Natural killer cell (primary cell): ENCODE measurements at places on chromosomes 11 and 22.

- DNase-seq, result no peak
These were observed 4.9 kb downstream of the DAGLA start for GRCh38 chr11:61684870-61685616.

- DNase-seq, result no peak
These were observed 96.2 kb downstream of the RASSF10 start for GRCh38 chr11:13105237-13105844.

DNA sequence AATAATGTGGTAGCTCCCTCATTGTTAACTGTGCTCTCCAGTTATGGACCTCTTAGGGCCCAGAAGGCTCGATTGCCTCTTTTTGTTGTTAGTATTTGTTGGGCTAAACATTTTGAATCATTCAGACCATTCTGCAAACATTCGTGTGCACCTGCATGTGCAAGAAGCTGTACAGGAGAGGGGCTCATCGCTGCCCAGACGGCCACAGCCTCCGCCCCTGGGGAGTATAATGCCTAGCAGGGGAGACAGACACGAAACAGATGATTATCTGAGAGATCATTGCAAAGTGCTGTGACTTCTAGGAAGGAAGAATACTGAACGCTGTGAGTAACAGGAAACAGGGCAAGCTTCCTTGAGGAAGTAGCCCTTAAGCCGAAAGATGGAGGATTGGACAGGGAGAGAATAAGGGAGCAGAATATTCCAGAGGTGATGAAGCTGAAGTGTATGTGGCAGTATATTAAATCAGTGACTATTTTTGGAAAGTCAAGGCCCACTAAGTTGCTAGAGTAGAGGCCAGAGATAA is 123.3 kb upstream of the RASSF10 start:
- DNase-seq, result no peak

DNA sequence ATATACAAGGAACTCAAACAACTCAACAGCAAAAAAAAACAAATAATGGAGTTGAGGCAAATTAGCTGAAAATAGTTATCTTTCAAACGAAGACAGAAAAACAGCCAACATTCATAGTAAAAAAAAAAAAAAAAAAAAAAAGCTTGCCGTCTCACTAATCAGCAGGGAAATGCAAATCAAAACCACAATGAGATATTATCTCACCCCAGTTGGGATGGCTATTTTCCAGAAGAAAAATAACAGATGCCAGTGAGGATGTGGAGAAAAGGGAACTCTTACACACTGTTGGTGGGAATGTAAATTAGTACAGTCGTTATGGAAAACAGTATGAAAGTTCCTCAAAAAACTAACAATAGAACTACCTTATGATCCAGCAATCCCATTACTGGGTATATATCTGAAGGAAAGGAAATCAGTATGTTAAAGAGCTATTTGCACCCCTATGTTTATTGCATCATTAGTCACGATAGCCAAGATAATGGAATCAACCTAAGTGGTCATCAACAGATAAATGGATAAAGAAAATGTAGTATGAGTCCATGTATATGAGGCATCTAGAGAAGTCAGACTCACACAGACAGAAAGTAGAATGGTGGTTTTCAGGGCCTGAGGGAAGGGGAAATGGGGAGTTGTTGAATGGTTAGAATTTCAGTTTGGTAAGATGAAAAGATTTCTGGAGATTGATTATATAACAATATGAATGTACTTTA is 56.0 kb downstream of the USP35 start:
- no peak for DNase-seq

DNA sequence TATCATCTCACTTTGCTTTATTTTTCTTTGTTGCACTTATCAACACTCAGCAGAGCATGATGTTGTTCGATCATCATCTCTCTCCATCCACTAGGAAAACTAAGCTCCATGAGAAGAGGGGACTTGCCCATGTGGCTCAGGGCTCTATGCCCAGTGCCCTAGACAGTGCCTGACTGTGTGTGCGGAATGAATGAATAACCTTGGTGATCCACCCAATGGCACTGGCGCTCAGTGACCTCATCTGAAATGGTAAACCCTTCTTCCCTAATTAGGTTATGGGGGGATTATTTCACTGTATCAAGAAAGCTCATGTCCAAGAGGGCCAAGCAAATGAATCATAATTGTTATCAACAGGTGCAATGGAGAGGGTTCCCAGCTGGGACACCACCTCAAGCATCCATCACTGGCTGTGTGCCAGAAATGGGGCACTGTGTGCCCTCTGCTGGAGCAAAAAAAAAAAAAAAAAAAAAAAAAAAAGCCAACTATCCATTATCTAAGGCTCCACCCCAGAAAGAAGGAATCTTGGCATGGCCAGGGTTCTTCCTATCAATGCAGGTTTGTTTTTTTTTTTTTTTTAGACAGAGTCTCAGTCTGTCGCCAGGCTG is 172.6 kb downstream of the LARGE1 start:
- no peak for DNase-seq

DNA sequence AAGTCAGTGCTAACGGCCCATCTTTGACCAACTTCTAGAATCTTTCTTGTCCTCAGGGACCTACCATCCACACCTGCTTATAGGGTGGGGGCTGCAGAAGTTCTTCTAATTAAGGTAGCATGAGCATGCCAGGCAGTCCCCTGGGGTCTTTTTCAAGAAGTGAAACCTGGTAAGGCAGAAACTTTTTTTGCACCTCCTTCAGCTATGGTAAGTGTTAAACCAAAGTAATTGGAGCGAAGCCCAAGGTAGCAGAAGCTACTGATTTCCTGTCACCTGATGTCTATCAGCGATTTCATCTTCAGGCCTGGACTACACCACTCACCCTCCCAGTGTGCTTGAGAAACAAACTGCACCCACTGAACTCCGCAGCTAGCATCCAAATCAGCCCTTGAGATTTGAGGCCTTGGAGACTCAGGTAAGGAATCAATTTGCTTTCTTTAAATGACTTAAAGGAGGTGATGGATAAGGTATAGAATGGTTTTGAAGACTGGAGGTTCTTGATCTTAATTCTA is at the start of gene MS4A1:
TSS of gene MS4A1 (plus strand) at position 317 of the 512 bp plus-strand sequence. CDS start 6,528 bp downstream, outside the sequence.
- no peak for DNase-seq

DNA sequence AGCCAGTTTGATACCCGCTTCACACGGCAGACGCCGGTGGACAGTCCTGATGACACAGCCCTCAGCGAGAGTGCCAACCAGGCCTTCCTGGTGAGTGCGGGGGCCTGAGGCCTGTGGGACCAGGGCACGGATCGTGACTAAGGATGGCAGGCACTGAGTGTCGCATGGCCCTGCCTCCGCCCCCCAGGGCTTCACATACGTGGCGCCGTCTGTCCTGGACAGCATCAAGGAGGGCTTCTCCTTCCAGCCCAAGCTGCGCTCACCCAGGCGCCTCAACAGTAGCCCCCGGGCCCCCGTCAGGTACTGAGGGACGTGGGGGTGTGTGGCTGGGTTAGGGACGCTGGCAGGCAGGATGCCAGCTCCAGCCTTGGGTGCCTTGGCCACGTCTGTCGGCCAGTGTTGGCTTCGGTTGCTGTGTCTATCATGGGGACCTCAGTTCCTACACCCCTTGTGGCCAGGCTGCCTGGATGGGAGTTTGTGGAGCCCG is 3.0 kb downstream of the PTPRCAP start:
- no peak for DNase-seq

DNA sequence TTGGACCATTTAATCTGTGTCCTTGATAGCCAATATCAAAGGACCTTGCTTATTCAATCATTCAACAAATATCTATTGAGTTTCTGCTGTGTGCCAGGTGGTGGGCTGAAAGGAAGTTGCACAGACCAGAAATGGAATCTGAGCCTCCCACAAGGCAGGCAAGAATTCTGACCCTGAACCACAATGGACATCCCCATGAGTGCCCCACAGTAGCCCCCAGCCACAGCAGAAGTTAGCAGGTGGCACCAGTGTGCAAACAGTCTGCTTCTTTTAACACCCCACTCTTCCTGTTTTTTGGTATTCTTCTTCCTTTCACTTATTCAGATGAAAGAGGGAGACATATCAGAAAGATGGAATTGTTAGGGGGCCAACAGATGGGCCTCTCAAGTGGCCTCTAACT is 12.2 kb upstream of the SERPING1 start:
- no peak for DNase-seq

DNA sequence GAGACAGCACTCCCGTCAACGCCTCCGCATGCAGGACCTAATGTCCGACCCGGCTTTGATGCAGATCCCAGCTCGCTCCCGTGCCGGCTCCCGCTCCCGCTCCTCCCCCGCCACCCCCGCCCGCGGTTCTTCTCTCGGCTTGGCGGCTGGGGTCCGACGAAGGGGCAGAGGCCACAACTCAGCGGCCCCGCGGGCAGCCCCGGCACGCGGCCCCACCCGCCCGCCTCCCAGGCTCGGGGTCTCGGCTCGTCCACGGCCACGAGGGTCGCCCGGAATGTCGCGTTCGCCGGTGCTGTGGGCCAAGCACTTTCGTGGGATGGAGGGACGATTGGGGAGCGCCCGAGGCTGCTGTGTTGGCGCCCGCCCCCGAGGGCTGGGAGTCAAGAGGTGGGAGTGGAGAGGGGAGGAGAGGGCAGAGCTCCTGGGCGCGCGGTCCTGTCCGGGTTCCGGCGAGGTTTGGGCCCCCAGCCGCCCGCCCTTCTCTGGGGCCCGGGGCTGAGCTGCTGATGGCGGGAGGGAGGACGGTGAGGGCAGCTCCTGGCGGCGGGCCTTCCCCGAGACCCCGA is 5.3 kb upstream of the TBX1 start:
- no peak for DNase-seq

GRCh38 chr11:116043857-116044256 is 539.6 kb upstream of the CADM1 start:
- DNase-seq, result no peak
